Stimulated activated CD4-positive, alpha-beta T cell treated with anti-CD3 and anti-CD28 coated beads, Interleukin-1b, Interleukin-23, amount 100 ng/mL, for 1 hour (primary cell): ENCODE measurements at places on chromosomes 7 and 10.

DNA sequence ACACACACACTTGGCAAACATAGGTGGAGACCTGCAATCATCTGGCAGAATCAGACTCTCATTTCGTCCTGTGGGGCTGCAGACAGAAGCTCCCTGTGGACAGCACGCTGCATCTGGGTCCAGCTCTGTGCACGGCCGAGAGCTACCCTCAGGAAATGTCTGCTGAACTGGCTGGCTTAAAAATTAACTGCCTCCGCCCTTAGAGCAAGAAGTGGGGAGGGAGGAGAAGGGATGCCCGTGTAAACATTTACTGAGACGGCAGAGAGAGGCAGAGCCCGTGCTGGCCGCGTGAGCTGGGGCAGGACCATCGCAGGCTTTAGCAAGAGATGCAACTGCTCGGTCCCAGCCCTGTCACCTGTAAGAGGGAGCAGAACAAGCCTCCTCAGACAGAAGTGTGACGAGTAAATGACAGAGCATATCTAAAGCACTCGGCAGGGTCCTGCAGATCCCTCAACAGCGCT lies 81.8 kb downstream of the TNS3 start:
- no peak for DNase-seq

DNA sequence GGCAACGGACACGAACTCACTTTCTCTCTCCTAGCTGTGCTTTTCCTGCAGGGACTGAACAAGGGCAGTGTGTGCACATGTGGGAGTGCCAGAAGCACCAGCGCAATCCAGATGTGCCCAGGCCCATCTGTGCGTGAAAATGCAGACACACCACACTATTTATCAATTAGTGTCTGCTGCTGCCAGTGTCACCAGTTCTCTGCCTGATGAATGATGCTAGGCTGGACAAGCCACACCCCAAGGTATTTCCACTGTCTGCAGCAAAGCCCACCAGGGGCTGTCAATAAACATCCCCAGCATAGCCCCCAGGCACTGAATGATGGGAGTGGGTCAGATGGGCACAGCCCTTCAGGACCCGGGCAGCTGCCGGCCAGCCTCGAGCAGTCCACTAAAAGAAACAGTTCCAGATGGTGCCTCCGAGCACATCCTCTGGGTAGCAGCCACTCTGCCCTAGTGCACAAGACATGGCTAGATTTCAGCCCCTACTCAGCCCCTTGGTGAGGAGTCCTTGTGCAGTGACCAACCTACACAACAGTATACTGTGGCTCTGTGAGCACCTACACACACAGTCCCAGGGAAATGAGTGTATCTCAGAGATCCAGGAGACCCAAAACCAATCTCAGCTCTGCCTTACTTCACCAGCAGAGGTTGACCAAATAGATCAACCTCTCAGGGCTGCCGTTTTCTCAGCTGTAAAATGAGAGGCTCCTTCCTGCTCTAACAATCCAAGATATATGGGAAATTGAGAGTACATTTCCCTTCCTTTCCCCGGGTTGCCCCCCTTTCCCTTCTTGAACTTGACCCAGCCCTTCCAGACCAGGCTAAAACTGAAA lies 314.7 kb downstream of the PLXNA4 start:
- no peak for DNase-seq

- no peak for DNase-seq
Measured at GRCh38 chr7:66258409-66258808, 53.3 kb downstream of the TPST1 start.

GRCh38 chr7:127514499-127514898 lies 70.9 kb downstream of the GCC1 start:
- DNase-seq = no peak

GRCh38 chr10:129694691-129695243 lies 227.7 kb downstream of the MGMT start:
- DNase-seq = no peak

DNA sequence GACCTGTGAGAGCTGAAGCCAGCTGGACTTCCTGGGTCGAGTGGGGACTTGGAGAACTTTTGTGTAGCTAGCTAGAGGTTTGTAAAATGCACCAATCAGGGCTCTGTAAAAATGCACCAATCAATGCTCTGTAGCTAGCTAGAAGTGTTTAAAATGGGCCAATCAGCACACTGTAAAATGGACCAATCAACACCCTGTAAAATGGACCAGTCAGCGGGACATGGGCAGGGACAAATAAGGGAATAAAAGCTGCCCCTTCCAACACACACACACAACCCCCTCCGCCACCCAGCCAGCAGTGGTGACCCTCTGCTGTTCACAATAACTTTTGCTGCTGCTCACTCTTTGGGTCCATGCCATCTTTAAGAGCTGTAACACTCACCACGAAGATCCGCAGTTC lies 7.1 kb downstream of the ZNF511 start:
- no peak for DNase-seq

DNA sequence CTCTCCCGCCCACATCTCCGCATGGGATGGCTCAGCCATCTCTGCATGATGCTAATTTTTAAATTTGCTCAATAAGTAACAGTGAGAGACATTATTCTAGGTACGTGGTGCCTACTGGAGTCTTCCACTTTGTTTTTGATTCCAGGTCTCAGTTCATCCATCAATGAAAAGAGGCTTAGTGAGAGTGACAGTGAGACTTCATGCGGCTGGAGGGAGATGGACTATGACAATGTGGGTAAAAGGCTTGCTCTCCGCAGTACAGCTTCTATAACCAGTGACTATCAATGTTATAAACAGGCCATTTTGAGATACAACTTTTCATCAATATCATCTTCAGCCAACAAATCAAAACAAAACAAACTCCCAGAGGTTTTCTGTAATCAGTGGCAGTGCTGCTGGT lies 563.4 kb upstream of the MKI67 start:
- DNase-seq = no peak

- no peak for DNase-seq
Measured at GRCh38 chr10:21399392-21400035, 126.0 kb downstream of the SKIDA1 start.

DNA sequence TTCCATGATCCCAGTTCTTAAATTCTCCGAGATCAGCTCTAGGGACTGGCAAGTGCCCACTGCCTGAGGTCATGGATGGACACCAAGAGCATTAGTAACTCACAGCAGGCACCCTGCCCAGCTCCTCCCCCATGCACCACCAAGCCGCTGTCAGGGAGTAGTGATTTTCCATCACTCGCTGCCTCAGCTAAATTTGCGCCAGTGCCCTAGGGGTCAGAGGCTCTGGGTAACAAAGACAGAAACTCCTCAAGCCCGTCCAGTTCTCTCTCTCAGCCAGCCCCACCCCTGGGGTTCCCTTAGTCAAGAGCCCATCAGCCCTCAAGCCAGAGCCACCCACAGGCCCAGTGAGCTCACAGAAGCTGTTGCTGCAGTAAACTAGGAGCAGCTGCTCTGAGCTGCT lies 30.0 kb downstream of the PAX2 start:
- DNase-seq = no peak

- no peak for DNase-seq
Measured at GRCh38 chr10:11698691-11699549, 43.3 kb upstream of the ECHDC3 start.

GRCh38 chr7:88101769-88102168 lies 118.1 kb downstream of the SRI start:
- no peak for DNase-seq

GRCh38 chr7:144531181-144531580 lies 127.7 kb upstream of the NOBOX start:
- no peak for DNase-seq

GRCh38 chr7:117008886-117009531 lies 55.7 kb downstream of the ST7 start:
- no peak for DNase-seq

- DNase-seq = no peak
Measured at GRCh38 chr7:108415084-108415483, 41.2 kb downstream of the NRCAM start.

DNA sequence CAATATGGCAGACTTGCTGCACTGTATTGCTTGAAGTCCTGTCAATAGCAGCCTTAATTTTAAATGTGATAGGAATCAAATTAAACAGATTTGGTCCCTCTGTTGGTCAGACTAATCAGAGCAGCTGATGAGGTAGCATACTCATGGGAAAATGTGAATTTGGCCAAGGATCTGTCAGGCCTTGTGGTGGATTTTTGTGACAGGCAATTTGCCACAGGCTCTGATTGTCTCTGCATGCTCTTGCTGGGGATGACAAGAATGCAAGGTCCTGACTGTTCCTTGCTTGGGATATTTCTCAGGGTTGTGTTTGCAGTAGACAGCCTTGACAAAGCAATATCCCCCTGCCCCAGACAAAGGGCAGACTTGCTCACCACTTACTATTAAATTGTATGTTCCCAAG lies 41.5 kb upstream of the GARS1 start:
- no peak for DNase-seq

DNA sequence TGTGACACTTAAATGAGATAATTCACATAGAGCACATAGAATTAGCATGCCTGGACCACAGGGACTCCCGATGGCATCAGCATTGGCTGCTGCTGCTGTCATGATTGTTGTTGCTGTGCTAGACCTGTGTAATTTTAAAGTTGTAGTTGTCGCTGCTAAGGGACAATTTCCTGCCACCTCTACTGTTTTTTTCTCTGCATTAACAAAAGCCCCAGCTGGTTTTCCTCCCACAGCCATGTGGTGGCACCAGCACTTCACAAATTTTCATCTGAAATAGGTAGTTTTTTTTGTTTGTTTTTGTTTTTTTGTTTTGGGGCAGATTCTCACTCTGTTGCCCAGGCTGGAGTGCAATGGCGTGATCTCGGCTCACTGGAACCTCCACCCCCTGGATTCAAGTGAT lies 25.4 kb upstream of the PRXL2A start:
- DNase-seq = no peak

GRCh38 chr10:103545771-103546281 lies 52.3 kb downstream of the NEURL1 start:
- no peak for DNase-seq

- no peak for DNase-seq
Measured at GRCh38 chr10:132579027-132579859, 41.7 kb downstream of the INPP5A start.

GRCh38 chr7:23338439-23338838 lies 39.3 kb downstream of the MALSU1 start:
- no peak for DNase-seq

GRCh38 chr10:129501652-129502436 lies 34.8 kb downstream of the MGMT start:
- DNase-seq = no peak
